ENCODE measurements at places on chromosomes 7 and 10.

DNA sequence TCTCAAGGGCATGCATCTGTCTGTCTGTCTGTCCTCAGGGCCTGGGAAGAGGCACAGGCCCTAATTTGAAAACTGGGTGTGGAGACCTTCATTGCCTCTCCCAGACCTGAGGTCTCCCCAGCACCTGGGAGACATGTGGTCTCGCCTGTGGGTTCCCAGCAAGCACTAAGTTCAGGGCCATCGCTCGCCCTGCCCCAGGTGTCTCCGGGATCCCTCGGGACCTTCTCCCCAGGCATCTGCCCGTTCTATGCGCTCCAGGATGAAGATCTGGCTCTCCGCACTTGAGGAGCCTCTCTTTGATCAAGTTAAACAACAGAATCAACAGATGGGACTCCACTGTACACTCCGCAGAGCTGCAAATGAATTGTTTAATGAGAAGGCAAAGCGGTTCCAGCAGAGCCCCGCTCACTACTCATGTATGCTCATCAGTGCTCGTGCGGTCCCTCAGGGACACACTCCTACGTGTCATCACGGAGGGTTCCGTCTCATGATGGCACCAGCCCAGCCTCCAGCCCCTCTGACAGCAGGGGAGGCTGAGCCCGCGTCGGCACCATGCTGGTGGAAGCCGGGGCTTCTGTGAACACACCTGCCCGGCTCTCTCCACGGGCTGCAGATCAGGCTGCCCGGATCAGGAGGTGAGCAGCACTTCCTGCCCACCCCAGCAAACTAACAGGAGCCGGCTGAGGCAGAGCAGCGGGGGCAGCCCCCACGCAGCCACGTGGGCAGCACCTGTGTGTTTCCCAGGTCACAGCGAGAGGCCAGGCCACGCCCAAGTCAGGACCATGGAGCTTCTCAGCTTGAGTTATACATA is 132.8 kb downstream of the TCERG1L start:
- no peak for DNase-seq

- no peak for DNase-seq
These were observed 14.8 kb downstream of the STEAP1B start for GRCh38 chr7:22485189-22485588.

- DNase-seq: no peak
These were observed 138.0 kb downstream of the ADCY1 start for GRCh38 chr7:45712057-45712689.

GRCh38 chr7:388961-389701 is 99.2 kb downstream of the FOXL3 start:
- DNase-seq: no peak

GRCh38 chr10:77230194-77230593 is 407.4 kb downstream of the KCNMA1 start:
- no peak for DNase-seq

- DNase-seq: no peak
These were observed 90.9 kb downstream of the DLG5 start for GRCh38 chr10:77835669-77836086.

- DNase-seq: no peak
These were observed 6.5 kb upstream of the SNX10 start for GRCh38 chr7:26284995-26285632.

DNA sequence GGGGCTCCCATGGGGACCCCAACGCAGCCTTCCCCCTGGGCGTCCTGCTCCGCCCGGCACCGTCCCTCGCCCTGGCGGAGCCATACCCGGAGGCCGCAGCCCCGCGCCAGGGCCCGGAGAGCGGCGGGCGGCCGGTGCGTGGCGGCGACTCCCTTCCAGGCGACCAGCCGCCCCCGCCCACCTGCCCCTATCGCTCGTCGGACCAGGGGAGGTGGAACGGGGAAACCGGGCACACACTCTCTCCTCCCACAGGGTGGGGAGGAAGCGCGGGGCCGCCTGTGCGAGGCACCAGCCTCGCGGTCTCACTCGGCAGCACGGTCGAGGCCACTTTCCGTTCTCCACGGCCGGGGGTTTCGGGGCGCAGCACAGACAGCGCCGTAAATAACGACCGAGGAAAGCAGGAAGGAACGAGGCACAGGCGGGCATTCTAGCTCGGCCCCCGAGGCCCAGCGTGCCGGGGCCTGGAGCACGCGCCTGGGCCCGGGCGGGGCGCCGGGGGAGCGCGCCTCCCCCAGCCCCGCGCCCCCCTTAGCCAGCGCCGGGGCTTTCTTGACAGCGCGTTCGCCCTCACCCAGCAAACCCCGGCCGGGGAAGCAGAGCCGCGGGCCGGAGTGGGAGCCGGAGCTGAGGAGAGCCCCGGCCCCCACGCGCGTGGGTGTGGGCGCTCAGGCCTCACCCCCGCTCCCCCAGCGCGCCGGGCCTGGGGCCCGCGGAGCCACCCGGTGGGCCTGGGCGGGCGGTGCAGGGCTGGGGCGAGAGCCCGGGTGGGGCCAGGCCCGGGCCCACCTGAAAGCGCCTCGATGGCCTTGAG is 936 bp downstream of the IGF2BP3 start:
- no peak for DNase-seq

DNA sequence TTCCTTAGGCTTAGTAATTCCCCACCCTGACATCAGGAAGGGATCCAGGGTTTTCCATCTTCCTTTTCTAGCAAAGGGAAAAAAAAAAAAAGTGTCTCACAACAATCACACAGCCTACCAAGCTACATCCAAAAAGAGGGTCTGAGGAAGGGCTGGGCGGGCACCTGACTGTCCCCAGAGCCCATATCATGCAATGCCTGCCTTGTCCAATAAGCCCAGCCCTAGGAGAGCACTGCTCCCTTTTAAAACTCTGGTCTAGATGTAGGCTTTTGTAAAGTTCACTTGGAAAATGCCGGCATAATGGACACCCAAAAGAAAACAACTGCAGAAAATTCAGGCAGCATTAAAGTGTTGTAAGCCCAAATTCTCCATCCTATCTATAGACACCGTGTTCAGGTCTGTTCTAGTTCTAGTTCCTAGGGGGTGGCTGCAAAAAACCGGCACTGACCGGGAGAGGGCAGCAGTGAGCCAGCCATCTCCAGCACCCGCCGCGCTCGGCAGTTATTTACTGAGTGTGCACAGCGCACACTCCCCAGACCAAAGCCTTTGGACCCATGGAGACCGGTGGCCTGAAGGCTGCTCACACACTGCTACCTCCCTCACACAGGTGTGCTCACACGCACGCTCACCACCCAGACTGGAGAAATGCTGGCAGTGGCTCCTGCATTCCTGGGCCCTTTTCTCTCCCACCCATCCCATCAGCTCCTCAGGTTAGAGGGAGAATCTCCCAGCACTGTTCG is 48.7 kb downstream of the PODXL start:
- no peak for DNase-seq

DNA sequence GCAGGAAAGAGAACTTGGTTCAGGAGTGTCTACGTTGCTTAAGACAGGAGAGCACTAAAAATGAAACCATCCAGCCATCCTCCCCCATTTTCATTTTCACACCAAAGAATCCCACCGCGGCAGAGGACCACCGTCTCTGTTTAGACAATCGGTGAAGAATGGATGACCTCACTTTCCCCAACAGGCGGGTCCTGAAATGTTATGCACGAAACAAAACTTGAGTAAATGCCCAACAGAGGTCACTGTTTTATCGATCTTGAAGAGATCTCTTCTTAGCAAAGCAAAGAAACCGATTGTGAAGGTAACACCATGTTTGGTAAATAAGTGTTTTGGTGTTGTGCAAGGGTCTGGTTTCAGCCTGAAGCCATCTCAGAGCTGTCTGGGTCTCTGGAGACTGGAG is 1.4 kb upstream of the IL6 start:
- DNase-seq: no peak

DNA sequence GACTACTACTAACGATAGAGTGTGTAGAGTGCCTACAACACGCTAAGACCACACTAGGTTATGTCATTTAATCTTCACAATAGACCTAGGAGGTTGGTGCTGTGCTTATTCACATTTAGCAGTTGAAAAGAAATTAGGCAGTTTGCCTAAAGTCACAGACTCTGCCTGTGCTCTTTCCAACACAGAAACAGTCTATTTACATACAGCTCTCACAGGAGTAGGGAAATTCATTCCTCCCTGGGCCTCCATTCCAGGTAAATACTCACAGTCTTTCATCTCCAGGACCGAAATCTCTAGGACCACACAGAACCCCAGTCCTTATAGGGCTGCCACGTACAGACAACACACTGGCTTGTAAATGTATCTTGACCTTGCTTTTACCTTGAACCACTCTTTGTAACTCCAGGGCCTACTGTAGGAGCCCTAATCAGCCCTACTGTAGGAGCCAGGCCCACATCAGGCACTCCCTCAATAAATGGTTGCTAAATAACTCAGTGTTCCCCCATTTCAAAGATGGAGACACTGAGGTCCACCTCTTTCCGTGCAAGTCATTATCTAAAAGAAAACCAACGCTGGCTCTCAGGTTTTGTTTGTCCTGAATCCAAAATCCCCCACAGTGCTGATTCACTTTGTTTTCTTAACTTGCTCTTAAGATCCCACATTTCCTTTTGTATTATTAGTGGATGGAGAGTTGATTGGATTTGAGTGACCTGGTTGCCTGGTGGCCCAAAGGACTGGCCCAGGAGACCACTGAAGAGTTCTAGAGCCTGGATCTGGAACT is 146.9 kb downstream of the KCNMA1 start:
- no peak for DNase-seq

GRCh38 chr7:14974688-14975087 is 72.1 kb upstream of the DGKB start:
- DNase-seq: no peak

DNA sequence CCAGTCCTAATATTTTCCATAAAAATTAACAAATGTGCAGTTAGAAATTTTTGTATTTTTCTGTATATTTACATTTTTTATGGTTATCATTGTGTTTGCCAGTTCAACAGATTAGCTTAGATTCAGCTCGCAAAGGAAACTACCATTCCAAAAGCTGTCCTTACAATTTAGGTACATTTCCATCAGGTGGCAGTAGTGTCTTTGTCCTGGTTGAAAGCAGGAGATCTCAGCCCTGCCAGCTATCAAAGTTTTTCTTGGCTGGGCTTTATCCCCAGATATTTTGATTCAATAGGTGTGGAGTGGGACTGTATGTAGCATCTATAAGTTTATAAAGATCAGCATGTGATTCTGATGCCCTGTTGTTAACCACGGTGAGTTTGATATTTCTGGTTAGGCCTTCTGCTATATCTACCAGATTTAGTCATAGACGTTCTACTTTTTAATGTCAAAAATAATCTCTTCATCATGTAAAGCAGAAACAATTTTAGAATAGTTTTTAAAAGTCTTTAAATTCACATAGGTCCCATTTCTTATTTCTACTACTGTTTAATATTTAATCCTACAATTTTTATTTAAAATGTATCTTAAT is 15.5 kb upstream of the ICA1 start:
- DNase-seq: no peak

DNA sequence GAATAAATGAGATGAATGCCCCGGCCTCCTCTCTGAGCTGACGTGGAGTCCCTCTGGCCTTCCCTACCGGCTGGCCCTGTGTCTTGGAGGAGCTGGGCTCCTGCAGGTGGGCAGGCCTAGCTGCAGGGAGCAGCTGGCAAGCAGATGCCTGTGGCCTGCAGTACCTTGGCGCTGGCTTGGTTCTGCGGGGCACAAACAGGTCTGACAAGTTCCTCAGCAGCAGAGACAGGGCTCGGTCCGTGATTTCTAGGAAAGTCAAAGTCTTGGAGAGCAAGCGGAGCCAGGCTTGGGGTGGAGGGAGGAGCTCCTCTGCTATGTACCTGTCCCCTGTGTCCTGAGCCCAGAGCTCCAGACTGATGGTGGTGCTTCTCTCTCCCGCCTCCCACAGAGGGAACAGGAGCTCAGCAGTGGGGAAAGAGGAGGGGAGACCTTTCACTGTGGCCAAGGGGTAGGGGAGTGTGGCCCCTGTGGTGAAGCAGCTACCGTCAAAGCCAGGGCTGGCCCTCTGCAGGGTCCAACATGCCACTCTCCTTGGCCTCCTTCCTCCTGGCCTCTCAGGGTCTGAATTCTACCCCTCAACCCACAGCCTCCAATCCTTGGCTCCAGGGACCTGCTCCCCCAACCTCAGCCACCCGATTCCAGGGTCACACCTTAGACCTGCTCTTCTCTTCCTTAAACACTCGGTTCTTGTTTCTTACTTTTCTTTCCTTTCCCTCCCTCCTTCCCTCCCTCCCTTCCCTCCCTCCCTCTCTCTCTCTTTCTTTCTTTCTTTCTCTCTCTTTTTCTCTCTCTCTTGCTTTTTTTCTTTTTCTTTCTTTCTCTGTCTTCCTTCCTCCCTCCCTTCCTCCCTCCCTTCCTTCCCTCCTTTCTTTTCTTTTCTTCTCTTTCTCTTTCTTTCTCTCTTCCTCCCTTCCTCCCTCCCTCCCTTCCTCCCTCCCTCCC is 20.1 kb downstream of the MYL10 start:
- no peak for DNase-seq

GRCh38 chr10:120336911-120337540 is 120.0 kb upstream of the PLPP4 start:
- no peak for DNase-seq

DNA sequence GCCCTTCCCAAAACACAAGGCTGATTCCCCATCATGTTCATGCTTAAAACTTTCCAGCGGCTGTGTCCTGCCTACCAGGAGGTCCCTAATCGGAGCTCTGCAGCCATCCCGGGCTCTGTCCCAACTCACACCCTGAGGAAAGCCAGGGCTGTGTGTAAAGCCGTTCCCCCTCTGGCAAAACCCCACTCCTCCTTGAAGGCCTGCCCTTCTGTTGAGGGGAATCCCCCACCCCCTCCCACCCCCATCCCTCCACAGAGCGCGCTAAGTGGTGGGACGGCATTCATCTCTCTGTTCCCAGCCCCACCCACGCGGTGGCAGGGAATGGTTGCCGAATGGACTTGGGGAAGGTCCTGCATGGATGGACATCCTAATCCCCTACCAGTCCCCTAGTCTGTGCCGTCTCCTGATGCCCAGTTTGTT is 667 bp upstream of the TMEM120A start:
- no peak for DNase-seq

DNA sequence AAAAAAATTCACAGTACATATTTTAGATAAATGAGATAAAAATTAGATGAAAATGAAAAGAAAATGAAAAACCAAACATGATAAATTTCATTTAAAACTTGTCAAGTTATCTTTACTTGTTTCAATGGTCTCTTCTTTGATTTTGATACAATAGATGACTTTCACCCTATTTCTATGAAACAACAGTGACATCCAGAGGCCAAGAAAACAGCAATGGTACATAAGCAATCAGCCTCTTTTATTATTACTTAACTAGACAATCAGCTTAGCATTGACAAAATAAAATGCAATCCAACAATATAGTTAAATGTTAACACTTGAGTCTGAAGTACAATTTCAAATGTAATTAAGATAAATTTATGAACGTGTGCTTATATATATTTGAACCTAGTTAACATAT is 74.8 kb upstream of the GPR37 start:
- no peak for DNase-seq

GRCh38 chr7:153382641-153383101 is 623.1 kb downstream of the ACTR3B start:
- no peak for DNase-seq

- DNase-seq: no peak
These were observed 1.2 kb downstream of the BRI3 start for GRCh38 chr7:98282703-98283102.

Measured in cortex of kidney (tissue), 1 donor.